ENCODE measurements at places on chromosomes 12 and 14.
A peak's percentile ranks its signal among the peaks of the same experiment; 100 is the strongest.

- DNase-seq, result no peak
Observed at GRCh38 chr12:40192704-40193255, 32.0 kb upstream of the LRRK2 start.

GRCh38 chr12:123114304-123115083 lies 36.4 kb downstream of the PITPNM2 start:
- no peak for DNase-seq

DNA sequence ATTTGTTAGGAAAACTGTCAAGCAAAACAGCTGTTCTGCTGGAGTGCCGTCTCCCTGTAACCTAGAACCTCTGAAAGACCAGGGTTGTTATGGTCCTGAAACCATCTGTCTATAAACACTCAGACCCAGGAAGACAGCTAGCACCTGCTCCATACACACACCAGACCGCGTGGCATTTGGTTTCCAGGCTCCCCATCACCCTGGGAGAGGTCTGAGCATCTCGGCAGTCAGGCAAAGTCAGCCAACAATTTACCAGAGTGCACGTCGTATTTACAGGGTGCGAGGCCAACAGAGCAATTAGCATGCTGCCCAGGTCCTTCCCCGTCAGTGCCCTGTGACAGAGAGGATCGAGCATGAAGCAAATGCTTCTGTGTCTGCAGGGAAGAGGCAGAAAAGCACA lies 272.5 kb downstream of the SLC15A4 start:
- DNase-seq, result no peak

DNA sequence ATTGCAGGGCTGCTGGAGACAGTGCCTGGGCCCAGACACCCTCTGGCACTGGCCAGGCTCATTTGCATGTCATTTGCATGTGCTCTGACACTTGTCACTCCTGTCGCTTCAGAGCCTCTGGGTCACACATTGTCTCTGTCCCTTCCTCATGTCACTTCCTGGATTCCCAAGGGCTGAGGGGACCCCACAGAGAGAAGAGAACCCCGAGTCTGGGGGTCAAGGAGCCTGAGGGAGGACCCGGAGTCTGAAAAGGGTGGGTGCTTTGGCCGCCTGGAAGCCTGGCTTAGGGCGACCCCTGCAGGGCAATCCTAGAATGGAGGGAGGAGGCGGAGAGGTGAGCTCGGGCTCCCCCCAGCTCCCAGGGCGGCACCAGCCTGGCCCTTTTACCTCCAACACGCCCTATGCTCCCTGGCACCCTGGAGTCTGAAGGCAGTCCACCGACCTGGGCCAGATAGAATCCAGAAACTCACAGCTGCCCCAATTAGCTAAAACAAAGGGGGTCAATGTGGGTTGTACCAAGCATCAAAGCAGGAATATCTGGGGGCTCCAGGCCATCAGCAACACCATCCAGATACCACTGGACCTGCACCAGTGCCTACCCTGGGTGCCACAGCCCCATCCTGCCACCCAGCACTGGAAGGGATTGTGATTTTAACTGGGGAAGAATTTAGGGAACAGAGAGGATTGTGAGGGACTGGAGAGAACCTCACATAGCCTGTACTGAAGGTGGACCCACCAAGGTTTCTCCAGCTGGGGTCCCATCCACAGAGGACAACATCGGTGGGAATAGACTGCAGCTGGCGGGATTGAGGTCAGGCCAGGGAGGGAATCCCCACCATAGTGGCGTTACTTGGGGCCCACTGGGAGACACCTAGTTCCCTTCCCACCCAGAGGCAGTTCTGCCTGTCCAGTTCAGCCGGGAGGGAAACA lies 21.8 kb upstream of the KRT78 start:
- DNase-seq, result peak; percentile 35

DNA sequence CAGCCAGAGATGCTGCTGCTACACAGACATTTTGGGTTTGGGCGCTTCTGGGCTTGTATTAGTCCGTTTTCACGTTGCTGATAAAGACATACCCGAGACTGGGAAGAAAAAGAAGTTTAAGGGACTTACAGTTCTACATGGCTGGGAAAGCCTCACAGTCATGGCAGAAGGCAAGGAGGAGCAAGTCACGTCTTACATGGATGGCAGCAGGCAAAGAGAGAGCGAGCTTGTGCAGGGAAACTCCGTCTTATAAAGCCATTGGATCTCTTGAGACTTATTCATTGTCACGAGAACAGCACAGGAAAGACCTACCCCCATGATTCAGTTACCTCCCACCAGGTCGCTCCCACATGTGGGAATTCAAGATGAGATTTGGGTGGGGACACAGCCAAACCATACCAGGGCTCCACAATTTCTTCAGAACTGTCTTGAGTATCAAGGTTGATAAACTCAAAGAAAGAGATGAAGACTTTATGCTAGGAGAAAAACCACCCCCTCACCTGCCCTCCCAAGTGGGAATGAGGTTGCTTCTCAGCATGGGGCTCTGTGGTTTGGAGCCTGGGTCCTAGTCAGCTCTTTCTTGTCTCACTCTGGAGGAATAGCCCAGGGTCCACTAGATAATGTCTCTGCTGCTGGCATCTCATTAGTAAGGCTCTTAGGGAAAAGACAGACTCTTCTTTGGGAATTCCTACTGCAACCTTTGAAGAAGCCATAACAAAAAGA lies 200.3 kb downstream of the PELI2 start:
- DNase-seq, result no peak

DNA sequence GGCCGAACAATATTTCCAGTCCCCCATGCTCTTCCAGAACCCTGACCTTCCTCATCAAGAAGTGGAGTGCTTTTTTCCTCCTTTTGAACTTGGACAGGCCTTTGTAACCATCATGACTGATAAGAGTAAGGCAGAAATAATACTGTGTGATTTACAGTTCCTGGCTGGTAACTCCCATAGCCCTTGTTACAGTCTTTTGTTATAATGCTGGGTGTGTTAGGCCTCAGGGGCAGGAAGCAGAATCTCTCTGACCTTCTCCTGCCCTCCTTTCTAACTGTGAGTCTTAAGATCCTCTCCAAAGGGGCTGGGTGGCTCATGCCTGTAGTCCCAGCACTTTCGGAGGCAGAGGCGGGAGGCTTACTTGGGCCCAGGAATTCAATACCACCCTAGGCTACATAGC lies 59.5 kb downstream of the BCAT1 start:
- no peak for DNase-seq

GRCh38 chr12:71626098-71626497 lies 37.5 kb downstream of the ZFC3H1 start:
- DNase-seq, result no peak

- no peak for DNase-seq
Observed at GRCh38 chr14:24609655-24610344, at the start of gene GZMH. GZMH (minus strand) TSS chr14:24609685; CDS start chr14:24609613, 72 bp downstream.

GRCh38 chr14:91264151-91265150 lies 19.9 kb upstream of the GPR68 start:
- no peak for DNase-seq

DNA sequence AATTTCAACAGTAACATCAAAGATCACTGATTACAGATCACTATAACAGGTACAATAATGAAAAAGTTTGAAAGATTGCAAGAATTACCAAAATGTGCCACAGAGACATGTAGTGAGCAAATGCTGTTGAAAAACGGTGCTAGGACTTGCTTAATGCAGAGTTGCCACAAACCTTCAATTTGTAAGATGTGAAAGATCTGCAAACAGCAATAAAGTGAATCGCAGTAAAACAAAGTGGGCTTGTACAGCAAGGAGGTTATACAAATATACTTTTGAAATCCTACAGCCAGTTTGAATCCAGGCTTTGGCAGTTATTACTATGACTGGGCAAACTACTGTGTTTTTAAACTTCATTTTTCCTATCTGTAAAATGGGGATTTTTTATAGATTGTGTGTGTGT lies 1.0 kb upstream of the PLEKHA5 start:
- DNase-seq, result no peak

DNA sequence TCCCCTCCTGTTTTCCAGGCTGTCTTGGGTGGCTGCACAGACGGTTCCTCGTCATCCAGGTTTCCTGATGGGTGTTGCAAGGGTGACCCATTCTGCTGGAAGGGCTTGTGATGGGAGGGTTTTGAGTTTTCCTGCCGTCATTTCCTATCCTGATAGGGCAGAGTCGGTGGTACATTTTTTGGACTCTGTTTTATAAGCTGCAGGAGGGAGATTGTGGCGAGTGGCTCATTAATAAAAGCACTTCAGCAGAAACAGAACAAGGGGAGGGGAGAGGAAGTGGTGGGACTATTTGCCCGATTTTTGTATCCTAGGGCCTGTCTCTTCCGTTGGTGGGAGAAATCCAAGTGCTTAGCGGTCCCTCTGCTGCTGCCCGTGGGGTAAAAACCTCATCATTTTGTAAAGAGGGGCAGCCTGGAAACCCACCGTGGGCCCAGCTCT lies 40.0 kb downstream of the TSPAN9 start:
- DNase-seq, result peak; percentile 88

DNA sequence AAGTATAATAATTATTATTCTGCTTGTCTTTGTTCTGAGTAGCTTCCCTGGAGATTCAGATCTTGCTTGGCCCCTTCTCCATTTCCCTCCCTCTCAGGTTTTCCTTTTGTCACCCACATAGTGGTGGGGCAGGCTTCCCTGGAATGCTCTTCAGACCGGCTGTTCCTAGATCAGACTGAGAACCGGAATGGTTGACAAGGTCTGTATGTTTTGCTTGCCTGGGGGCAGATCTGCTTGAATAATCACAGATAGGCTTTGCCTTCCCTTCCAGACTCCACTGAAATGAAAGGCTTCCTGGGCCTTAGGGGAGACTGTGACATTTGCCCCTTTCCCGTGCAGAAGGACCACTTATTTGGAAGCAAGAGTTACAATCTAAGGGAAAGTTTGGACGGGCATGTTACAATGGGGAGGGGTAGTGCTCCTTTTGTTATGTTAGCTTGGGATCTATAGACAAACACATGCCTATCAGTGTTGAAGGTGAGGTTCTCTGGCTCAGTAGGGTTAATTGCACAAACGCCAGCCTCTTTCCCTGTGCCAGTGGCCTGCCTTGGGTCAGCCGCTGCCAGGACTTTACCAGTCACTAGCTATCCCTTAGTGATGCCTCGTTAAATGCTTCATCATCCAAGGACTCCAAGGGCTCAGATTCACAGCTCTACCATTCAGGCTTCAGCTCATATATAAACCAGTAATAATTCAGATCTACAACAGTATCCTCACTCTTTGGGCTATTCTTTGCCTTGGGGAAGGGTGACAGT lies 178.6 kb downstream of the SNAPC1 start:
- no peak for DNase-seq

GRCh38 chr12:69720750-69721149 lies 17.9 kb upstream of the RAB3IP start:
- no peak for DNase-seq

DNA sequence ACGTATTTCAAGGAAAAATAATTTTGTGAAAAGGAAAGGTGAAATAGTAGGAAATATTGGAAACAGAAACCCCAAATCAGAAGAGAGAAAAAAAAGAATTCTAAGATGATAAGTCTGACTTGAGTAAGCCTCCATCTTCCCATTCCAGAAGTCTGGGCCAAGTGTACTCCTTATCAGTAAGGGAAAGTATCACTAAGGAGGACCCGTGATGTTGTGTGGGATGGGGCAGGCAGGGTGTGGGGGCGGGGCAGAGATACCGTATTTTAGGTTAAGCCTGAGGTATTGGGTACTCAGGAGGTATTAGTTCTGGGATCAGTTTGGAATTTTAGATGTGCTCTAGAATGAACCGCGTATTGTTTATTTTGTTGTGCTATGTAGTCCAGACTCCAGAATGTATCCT lies 33.8 kb upstream of the PSMA6 start:
- DNase-seq, result no peak

DNA sequence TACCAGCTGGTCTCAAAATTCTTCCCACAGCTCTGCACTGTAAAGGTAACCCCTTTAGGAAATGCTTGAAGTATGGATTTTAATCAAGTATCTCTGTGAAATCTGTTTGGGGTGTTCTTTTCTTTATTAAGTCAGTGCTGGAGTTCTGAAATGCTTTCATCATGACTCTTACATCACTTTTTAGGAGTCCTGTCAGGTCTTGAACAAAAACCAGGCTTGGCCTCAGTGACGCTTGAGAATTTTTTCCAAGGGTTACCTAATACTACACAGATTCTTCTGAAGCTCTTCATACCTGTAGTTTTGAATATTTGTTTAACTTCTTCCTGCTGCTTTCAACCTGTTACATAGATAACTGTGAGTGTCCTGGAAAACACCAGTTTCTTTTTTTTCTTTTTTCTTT lies 47.0 kb upstream of the KCNH3 start:
- no peak for DNase-seq

DNA sequence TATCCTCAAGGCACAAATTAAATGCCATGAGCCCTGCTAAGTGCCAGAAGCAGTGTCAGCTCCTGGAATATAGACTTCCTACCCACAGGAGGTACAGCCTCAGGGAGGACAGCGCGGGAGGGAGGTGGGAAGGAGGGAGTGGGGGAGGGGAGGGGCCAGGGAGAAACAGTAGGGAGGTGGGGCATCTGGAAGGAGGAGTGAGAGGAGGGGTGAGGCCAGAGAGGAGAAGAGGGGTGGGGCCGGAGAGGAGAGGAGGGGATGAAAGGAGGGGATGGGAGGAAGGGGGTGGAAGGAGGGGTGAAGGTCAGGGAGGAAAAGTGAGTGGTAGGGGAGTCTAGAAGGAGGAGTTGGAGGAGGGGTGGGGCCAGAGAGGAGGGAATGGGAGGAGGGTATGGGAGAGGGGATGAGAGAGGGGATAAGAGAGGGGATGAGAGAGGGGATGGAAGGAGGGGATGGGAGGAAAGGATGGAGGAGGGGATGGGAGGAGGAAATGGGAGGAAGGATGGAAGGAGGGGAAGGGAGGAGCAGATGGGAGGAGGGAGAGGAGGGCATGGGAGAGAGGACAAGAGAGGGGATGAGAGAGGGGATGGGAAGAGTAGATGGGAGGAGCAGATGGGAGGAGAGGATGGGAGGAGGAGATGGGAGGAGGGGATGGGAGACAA lies 9.2 kb upstream of the CCDC197 start:
- DNase-seq, result no peak

- DNase-seq, result no peak
Observed at GRCh38 chr14:97924922-97925613, 1127.9 kb downstream of the VRK1 start.

DNA sequence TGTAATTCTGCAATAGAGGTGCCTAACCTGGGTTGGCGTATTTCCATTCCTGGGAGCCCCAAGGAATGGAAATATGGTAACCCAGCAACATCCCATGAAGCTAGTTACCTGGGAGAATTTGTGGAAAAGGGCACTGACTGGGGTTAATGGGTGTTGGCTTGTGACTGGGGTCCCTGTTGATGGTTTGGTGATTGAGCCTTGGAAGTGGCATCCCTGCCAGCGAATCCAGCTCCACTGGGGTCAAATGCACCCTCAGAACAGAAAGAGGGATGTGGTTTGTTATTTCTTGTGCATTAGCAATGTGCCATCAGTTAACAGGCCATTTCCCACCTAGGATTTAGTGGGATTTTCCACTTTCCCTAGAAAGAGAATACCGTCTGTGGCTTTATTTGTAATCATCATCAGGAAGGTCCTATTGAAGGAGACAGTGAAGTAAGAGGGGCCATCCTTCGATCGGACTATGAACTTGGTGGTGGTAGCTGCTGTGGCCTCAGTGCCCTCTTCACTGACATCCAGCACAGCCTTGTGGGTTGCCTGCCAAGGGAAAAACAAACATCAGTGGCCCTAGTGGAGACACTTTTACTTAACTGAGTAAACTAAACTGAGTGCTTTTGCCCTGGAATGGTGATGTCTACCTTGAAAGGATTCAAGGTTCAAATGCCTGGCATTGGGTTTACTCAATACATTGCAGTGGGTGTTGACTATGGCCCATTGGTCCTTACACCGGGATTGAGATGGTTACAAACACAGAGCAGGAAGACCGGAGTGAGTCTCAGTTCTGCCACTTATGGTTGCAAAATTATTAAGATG lies 10.4 kb upstream of the SERPINA11 start:
- DNase-seq, result no peak
